Right lobe of liver (tissue), 6 donors: ENCODE measurements at places on chromosomes 1 and 21. TPM values are rescaled to one million over a fixed set of nuclear protein-coding genes. Genes with fewer than 3 reads are reported as not detected.
A peak's percentile ranks its signal among the peaks of the same experiment; 100 is the strongest.

DNA sequence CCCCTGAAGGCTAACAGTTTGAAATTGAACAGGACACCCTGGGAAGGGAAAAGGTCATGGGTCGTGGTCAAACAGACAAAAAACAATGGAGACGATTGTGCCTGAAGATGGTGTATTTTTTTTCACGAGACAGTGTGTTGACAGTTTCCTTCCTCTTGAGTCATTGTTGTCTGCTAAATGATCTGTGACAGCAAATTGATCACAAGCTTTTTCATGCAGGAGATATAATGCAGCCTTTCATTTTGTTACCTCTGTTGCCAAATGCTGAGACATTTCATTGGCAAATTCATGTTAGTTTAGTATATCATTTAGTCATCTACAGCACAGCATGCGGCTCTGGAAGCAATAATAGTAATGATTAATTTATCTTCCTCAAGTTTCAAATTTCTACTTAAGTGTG lies 27.7 kb downstream of the UBE2U start:
- DNase-seq = no peak

The CRYBG2 gene
- 0.81 TPM for total RNA-seq

The VWA5B1 gene
- total RNA-seq = not detected

DNA sequence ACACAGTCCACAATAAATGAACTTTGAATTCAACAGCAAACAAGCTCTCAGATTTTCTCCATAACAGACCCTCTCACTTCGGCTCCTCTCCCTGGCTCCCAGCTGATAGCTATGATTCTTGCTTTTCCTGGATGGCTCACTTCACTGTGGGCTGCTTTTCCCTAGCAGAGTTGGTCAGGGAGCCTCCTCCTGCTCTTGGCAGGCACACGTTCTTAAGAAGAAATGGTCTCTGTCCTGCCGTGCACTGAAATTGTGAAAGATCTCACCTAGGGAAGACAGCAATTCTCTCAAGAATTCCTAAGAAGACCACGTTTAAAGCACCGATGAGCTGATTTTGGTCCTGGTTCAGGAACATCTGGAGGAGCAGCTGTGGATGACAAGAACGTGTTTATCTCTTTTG lies 148.5 kb upstream of the KCNK2 start:
- DNase-seq = no peak

- no peak for DNase-seq
Observed at GRCh38 chr1:59928996-59929395, 2.4 kb upstream of the CYP2J2 start.

GRCh38 chr1:214224611-214225354 lies 56.2 kb upstream of the SMYD2 start:
- DNase-seq = no peak

DNA sequence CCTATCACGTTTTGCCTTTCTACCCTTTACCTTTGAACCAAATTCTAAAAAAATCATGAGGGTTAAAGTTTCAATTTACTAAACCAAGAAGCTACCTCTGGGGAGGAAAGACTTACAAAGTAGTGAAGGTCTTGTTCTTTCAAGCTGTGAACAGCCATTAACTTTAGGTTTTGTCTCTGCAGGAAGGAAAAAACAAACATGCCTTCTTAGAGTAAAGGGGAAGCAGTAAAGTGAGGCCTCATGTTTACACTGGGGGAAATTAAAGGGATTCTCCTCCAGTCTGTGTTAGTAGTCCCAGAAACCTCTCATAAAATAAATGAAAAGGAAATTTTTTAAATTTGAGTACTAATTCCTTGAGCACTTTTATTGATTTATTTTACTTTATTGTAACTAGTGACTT lies 780.2 kb upstream of the ADGRL2 start:
- no peak for DNase-seq

- no peak for DNase-seq
Observed at GRCh38 chr1:230705289-230706019, 8.5 kb downstream of the AGT start.

GRCh38 chr1:113834716-113835115 lies 22.4 kb upstream of the RSBN1 start:
- DNase-seq = no peak

DNA sequence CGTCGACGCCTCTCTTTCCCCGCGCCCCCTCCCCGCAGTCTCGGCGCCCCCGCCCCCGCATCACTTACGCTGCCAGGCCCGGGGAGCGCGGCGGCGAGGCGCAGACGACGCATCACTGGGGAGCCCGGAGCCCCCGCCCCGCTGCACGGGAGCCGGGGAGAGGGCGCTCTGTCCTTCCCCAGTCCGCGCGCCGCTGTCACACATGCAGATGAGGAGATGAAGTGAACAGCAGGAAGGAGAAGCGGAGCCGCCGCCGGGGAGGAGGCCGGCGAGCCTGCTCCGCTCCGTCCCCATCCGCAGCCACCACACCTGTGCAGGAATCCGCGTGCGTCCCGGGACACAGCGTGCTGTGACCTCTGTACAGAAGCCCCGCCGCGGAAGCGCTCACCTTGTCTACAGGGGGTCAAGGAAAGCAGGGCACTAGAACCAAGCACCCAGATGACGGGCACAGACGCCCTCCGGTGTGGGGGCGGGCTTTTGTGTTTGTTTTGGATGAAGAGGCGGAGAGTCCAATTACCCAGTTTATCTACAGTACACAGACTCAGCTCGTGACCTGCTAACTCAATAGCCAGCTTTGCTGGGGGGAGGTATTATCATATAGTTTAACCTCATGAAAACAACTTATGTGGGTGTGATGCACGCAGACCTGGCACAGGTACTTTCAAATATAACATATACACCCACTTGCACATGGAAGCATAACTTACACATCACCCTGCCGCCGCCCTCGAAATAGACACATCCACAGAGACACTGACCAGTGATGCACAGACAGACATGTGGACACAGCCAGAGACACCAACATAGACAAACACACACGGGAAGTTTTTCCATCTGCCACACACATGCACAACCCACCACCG lies 12.4 kb downstream of the KLHDC8A start:
- no peak for DNase-seq

The EXO1 gene
- total RNA-seq = 0.49 TPM

DNA sequence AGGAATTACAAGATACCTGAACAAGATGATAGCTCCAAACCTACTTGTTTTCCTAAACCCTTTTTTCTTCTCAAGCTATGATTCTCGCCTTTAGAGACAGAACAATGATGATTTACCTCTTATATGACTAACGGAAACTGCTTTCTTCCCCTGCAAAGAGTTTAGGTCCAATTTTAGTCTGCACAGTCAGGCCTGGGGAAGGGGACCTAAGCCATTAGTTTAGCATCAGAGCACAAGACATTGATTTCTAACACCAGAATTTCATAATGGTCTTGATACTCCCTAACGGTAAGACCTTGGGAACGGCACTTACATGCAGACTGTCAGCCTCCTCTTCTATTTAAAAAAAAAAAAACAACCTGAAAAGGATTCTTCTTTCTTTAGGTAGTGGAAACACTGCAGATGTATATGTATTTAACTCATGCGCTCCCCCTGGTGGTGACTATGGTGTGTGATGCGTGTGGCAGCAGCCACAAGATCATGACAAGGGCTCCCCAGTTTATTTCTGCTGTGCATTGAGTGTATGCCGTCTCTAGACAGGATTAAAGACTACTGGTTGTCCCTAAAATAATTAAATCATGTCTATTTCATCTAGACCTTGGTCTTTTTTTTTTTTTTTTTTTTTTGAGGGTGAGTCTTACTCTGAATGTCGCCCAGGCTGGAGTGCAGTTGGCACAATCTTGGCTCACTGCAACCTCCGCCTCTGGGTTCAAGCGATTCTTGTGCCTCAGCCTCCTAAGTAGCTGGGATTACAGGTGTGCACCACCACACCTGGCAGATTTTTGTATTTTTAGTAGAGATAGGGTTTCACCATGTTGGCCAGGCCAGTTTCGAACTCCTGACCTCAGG lies 37.3 kb upstream of the TMEM222 start:
- DNase-seq = peak; percentile 75

The FTCD gene
- total RNA-seq = 141 TPM

The S100A11 gene
- 68.5 TPM for total RNA-seq
